CD8-positive, alpha-beta memory T cell (primary cell): ENCODE measurements at places on chromosomes 1 and 21.
A peak's percentile ranks its signal among the peaks of the same experiment; 100 is the strongest.

DNA sequence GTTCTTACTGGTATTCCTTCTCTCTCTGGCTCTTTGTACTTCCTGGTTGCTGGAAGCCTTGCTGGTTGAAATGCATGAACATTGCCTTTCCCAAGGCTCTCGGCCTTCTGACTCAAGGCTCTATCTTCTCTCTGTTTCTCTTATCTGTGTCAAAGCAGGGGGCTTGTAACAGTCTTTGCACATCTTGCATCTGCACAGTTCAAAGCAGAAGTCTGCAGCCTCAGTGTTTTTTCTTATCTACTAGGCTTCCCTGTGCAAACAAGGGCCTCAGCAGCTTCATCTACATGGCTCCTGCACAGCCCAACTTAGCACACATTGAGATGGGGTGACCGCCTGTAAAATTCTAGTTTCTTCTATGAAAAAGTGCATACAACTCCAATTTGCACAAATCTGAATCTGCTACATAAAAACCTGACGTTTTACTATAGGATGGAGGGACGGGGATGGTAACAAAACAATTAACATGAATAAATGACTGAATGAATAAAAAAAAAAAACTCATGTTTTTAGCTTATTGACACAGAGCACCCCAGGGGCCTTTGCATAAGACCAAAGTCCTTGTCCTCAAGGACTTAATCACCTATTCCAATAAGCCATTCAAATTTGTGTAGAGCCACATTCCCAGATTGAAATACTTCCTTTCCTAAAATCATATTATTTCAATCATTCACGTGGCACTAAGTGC is 458.3 kb downstream of the LMO4 start:
- H3K4me1 ChIP-seq, result no peaks in the 10 kb centered on the region
- no peak for DNase-seq
- H3K4me3 ChIP-seq, result no peak overlapping the region
- H3K27ac ChIP-seq, result peak overlapping the region; percentile 14

DNA sequence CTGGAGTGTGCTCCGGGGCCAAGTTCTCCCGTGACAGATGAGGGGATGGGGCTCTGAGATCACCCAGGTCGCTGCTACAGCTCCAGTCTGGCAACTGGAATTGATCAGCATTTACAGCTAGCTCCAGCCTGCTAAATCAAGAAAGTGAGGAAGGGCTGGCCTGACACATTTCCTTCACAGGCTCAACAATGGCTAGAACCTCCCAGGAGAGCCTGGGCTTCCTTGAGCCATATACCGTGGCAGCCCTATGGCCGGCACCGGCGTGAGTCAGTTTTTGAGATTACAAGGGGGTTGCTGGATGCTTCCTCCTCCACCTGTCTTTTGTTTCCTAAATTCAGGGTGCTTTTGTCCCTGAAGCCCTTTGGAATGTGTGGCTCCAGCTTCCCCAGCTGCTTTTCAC is 104.2 kb downstream of the ETS2 start:
- H3K27me3 ChIP-seq, result no peaks in the 10 kb centered on the region
- H3K4me3 ChIP-seq, result no peak overlapping the region
- no peaks in the 10 kb centered on the region for H3K4me1 ChIP-seq
- no peak overlapping the region for H3K27ac ChIP-seq
- no peaks in the 10 kb centered on the region for H3K36me3 ChIP-seq

- DNase-seq, result no peak
- no peaks in the 10 kb centered on the region for H3K4me1 ChIP-seq
- H3K36me3 ChIP-seq, result no peaks in the 10 kb centered on the region
- H3K27me3 ChIP-seq, result no peaks in the 10 kb centered on the region
- no peak overlapping the region for H3K4me3 ChIP-seq
These were observed 21.5 kb upstream of the COL11A1 start for GRCh38 chr1:103129796-103130195.

DNA sequence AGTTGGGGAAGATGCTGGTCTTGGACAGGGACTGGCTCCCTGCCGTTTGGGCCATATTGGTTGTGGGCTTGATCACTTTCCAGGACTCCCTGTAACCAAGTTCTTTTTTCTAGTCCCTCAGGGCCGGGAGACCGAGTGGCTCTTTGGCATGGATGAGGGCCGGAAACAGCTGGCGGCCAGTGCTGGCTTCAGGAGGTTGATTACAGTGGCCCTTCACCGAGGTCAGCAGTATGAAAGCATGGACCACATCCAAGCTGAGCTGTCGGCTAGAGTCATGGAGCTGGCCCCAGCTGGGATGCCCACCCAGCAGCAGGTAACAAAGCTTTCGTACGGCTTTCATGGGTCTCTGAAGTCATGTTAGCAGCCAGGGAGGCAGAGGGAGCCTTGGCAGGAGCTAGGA is 4.3 kb downstream of the METTL13 start:
- H3K4me1 ChIP-seq, result peaks cover 42% of the 10 kb centered on the region
- peaks cover 42% of the 10 kb centered on the region for H3K36me3 ChIP-seq
- DNase-seq, result no peak
- no peak overlapping the region for H3K27ac ChIP-seq
- no peaks in the 10 kb centered on the region for H3K27me3 ChIP-seq
- no peak overlapping the region for H3K4me3 ChIP-seq

DNA sequence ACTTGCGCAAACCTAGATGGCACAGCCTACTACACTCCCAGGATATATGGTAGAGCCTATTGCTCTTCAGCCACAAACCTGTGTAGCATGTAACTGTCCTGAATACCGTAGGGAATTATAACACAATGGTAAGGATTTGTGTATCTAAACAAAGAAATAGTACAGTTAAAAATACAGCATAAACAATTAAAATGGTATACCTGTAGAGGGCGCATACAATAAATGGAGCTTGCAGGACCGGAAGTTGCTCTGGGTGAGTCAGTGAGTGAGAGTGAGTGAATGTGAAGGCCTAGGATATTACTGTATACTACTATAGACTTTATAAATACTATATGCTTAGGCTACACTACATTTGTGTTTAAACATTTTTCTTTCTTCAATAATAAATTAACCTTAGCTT is 99.3 kb downstream of the PLD5 start:
- H3K36me3 ChIP-seq, result no peaks in the 10 kb centered on the region
- H3K27ac ChIP-seq, result no peak overlapping the region
- H3K27me3 ChIP-seq, result no peaks in the 10 kb centered on the region
- no peak for DNase-seq
- H3K4me1 ChIP-seq, result no peaks in the 10 kb centered on the region

GRCh38 chr1:111015222-111015621 is 51.5 kb upstream of the LRIF1 start:
- H3K4me1 ChIP-seq, result no peaks in the 10 kb centered on the region
- no peaks in the 10 kb centered on the region for H3K36me3 ChIP-seq
- no peak overlapping the region for H3K27ac ChIP-seq

GRCh38 chr21:23949493-23949892 is 1657.8 kb downstream of the MRPL39 start:
- H3K4me3 ChIP-seq, result no peak overlapping the region
- no peak for DNase-seq
- H3K4me1 ChIP-seq, result peaks cover 4% of the 10 kb centered on the region
- no peaks in the 10 kb centered on the region for H3K36me3 ChIP-seq
- no peak overlapping the region for H3K27ac ChIP-seq

GRCh38 chr1:112983537-112984131 is 27.6 kb upstream of the SLC16A1 start:
- no peak overlapping the region for H3K4me3 ChIP-seq
- no peak for DNase-seq
- no peaks in the 10 kb centered on the region for H3K36me3 ChIP-seq

DNA sequence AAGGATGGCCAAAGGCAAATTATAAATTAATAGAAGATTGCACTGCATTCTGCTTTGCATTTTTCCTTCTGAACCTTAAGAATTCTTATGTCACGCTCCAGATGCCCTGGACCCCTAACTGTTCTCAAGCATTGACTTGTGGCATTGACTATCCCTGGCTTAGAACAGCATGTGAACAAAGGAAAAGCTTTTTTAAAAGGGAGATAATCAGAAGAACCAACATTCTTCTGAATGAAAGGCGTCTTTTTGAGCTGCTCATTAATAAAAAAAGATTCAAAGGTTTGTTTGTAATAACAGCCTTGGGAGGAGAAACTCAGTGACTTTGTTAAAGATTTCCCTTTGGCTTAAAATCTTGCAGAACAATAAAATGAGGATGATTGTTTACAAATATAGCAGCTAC is 105.5 kb downstream of the TNNI3K start:
- no peaks in the 10 kb centered on the region for H3K36me3 ChIP-seq
- no peak overlapping the region for H3K27ac ChIP-seq
- H3K4me1 ChIP-seq, result no peaks in the 10 kb centered on the region
- no peaks in the 10 kb centered on the region for H3K27me3 ChIP-seq

DNA sequence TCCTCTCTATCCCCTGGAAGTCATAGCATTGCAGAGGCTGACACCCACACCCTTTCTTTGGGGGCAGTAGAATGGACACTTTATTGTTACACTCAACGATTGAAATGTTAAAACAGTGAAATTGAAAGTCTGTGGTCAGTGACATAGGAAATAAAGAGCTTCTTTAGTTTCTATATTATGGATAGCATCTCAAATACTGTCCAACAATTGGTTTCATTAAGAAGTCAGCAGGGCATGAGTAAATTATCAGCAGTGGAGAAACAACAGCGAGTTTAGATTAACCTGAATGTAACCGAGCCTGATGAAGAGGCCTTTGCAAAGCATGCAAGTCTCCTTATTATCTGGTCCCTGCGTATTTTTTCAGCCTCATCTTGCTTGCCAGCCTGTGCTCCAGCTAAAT is 350.7 kb downstream of the NTNG1 start:
- no peak overlapping the region for H3K4me3 ChIP-seq
- H3K4me1 ChIP-seq, result no peaks in the 10 kb centered on the region
- DNase-seq, result no peak
- H3K27ac ChIP-seq, result no peak overlapping the region
- no peaks in the 10 kb centered on the region for H3K36me3 ChIP-seq

DNA sequence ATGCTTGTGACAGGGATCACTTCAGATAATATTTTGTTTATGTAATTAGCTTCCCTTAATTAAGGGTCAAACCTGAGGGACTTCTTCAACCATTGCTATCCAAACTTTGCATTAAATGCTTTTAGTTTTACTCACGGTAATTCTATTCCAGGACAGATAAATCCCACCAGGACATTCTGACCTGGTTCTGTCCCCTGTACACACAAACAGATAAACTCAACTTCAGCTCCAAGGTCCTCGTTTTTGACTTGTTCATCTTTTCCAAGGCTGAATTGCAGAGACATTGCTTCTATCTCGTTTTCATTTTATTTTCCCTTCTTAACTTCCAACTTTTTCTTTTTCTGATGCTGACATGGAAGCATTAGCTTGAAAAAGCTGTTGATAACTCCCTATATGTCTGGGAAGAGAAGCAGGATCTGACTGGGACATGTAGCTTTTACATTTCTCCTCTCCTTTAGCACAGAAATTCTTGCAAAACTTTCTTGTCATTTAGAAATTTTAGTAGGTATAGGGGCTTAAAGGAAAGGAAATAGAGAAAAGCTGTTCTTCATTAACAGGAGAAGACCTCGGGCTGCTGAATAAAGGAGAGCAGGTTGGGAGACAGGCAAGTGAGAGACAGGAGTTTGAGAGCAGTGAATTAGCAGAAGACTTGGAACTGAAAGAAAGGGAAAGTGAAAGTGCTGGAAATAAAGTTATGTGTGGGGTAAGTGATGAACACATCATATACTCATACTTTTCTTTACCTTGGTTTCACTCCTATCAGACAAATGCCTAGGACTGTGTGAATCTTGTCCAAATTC is 231.7 kb upstream of the B3GALT2 start:
- no peak for DNase-seq
- H3K4me3 ChIP-seq, result peak overlapping the region; percentile 65
- H3K36me3 ChIP-seq, result no peaks in the 10 kb centered on the region

DNA sequence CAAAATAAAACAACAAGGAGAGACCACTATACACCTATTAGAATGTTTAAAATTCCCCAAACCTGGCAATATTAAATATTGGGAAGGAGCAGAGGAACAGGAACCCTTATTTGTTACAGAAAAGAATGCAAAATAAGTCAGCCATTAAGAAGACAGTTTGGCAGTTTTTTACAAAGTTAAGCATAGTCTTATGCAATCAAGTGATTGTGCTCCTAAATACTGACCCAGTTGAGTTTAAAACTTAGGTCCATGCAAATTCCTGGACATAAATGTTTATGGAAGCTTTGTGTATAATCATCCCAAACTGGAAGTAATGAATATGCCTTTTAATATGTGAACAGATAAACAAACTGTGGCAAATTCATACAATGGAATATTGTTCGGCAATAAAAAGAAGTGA is 72.9 kb upstream of the RGS4 start:
- no peak overlapping the region for H3K27ac ChIP-seq
- no peak overlapping the region for H3K4me3 ChIP-seq
- no peak for DNase-seq
- H3K36me3 ChIP-seq, result no peaks in the 10 kb centered on the region
- no peaks in the 10 kb centered on the region for H3K27me3 ChIP-seq

GRCh38 chr21:28489162-28489561 is 503.5 kb downstream of the LTN1 start:
- no peak overlapping the region for H3K4me3 ChIP-seq
- H3K27ac ChIP-seq, result no peak overlapping the region
- H3K4me1 ChIP-seq, result no peaks in the 10 kb centered on the region
- H3K27me3 ChIP-seq, result no peaks in the 10 kb centered on the region
- H3K36me3 ChIP-seq, result no peaks in the 10 kb centered on the region

GRCh38 chr1:178645157-178645807 is 79.8 kb upstream of the RALGPS2 start:
- no peaks in the 10 kb centered on the region for H3K36me3 ChIP-seq
- DNase-seq, result no peak
- H3K4me3 ChIP-seq, result no peak overlapping the region

GRCh38 chr1:83098791-83099190 is 900.1 kb downstream of the TTLL7 start:
- no peaks in the 10 kb centered on the region for H3K27me3 ChIP-seq
- no peak for DNase-seq
- H3K4me1 ChIP-seq, result no peaks in the 10 kb centered on the region
- H3K27ac ChIP-seq, result no peak overlapping the region

DNA sequence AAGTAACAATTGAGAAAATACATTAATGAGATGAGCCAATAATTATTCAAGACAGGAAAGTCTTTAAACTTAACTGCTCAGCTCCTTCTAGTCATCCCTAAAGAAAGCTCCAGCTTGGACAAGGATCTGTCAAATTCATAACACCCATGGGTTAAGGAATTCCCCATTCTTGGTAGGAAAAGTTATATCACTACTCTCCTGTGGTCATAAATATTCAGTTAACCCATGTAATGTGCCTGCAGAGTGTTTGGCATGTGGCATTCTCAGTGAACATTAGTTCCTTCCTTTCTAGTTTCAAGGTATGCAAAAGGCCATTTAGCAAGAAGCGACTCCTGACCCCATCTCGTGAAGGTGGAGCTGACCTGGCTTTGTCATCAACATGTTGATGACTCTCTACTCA is 76.7 kb upstream of the VCAM1 start:
- H3K4me3 ChIP-seq, result no peak overlapping the region
- H3K36me3 ChIP-seq, result no peaks in the 10 kb centered on the region
- no peak for DNase-seq
- H3K27ac ChIP-seq, result no peak overlapping the region

- peak overlapping the region; percentile 25 for H3K4me3 ChIP-seq
- H3K36me3 ChIP-seq, result no peaks in the 10 kb centered on the region
- no peaks in the 10 kb centered on the region for H3K27me3 ChIP-seq
- peaks cover 26% of the 10 kb centered on the region for H3K4me1 ChIP-seq
- DNase-seq, result peak; percentile 73
These were observed 87.9 kb upstream of the LYST start for GRCh38 chr1:235954306-235955283.
